ENCODE measurements at places on chromosomes 7 and 10.

- DNase-seq: no peak
These were observed 882.6 kb downstream of the GRM8 start for GRCh38 chr7:126370038-126370668.

DNA sequence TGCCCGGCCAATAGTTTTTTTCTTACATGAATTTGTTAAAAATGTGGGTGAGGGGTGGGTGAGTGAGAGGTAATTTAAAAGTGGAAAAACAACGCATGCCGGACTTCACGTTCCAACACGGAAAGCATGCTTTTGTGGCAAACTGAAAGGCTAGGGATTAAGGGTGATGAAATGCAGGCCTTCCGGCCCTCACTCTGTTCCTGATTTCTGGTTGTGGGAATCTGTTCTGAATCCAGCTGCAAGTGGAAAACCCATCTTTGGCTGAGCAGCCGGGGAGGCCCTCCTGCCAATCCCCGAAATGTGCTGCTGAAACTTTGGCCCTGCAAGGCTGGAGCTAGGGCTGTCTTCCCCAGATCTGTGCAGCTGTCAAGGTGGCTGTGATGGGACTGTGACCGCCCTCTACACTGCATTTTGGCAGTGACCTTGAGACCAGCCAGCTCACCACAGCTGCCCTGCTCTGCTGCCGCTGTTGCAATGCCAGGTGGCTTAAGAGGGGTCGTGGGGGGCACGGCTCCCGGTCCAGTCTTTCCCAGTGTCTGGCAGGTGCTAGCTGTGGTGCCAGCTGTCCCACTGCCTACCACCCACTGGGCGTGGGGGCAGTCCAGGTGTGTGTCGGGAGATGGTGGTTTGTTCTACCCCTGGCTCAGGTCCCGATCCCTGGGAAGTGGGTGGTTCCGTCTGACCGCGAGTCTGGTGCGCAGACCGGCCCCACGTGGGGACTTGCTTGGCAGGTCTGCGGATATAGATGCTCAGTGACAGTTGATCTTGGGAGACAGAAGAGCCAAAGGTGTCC is 39.0 kb downstream of the TET1 start:
- DNase-seq: no peak

DNA sequence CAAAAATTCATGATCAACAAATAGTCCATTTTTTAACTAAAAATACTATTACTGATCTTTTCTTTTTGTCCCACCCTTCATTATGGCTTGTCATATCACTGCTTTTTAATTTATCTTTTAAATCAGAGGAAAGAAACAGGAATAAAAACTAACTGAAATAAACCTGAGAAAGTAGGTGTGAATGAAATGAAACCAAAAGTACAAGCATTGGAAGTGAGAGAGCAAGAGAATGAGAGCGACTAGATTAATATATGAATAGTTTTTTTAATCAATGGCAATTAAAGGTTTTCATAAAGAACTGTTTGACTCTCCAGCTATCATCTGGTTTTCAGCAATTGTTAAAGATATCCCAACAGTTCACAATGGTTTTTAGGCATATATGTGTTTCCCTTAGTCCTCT is 137.8 kb downstream of the SPAG6 start:
- DNase-seq: no peak

- no peak for DNase-seq
These were observed 65.8 kb upstream of the LAMB4 start for GRCh38 chr7:108196004-108196403.

GRCh38 chr10:68047122-68047521 is 28.0 kb downstream of the HERC4 start:
- no peak for DNase-seq

DNA sequence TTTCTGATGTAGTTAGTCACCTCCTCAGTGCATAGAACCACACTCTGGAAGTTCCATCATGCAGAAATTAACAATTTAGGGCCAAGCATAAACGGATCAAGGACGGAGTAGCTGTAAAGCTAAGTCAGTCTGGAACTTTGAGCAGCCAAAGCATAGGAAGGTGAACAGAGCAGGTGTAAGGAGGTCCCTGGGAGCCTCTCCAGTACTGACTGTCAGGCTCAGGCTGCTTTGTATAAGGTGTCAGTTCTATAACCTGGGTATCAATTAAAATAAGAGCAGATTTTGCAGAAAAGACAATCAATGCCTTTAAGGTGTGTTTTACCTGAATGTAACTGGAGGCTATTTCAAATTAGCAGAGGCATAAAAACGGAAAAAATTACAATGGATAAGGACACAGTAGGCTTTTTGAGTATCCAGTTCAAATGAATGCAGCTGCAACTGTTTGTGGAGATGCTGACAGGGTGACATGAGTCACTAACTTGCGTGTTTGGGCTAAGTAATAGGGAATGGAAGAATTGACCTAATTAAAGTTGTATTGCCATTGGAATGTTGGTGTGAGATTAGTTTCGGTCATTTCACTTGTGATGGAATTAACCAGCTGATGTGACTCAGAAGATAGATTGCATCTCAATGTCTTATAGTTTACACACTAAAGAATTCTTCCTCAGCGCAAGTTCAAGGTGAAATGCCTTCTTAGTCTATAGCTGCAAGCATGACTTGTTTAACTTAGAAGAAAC is 417.9 kb upstream of the CNTNAP2 start:
- DNase-seq: no peak

GRCh38 chr10:81728692-81729091 is 146.3 kb upstream of the NRG3 start:
- DNase-seq: no peak

- no peak for DNase-seq
These were observed 200.6 kb upstream of the COBL start for GRCh38 chr7:51517187-51517586.

DNA sequence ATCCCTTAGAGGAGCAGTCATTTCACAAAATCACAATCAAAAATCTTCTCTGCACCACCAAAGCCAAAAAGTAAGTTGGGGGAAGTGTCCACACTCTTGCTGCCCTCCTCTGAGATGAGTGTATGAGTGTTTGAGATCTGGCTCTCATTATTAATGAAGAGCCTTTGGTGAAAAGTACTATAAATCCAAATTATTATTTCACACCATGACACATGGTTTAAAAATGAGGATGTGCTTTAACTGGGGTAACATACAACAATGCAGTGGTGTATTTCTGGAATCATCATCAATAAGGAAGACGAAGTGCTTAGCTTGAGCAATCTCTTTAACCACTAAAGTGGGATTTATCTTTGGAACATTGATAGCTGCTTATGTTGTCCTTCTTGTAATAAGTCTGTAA is 114.2 kb upstream of the ADAM12 start:
- no peak for DNase-seq

DNA sequence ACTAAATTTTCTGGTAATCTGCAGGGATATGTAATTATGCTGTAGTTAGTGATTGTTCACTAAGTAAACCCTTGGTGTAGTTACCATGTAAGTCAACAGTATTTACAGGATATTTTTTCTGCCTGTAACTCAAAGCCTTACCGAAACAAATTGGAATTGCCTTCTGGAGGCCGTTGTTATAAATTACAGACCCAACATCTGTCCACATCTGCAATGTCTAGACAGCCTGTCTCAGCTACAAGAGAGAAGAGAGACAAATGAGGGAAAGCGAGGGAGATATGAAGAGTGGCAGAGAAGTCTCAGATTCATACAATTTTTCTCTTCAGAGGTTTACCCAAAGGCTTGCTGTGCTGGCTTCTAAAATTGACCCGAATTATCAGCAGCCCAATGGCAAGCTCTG is 23.7 kb upstream of the BTRC start:
- DNase-seq: no peak

GRCh38 chr7:82343716-82344115 is 99.9 kb downstream of the CACNA2D1 start:
- DNase-seq: no peak

GRCh38 chr7:68166525-68166924 is 1169.9 kb downstream of the TYW1 start:
- DNase-seq: no peak

GRCh38 chr10:131041441-131041840 is 270.1 kb downstream of the TCERG1L start:
- DNase-seq: no peak

DNA sequence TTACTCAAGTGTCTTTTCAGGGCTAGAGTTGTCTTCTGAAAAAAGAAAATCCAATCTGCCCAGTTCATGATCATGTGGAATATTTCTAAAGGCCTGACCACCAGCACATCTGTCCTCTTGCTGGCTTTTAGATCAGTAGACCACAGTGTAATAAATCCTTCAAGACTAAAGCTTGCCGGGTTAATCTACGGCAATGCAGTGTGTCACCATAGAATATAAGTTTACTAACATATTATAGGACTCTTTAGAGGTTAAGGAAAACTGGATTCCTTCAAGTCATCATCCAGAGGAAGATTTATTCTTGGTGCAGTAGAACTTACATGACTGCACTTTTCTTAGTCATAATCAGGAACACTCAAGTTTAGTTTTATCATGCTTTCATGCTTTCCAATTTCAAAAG is 349.5 kb downstream of the SEMA3D start:
- DNase-seq: no peak

GRCh38 chr10:1211844-1212570 is 155.8 kb downstream of the WDR37 start:
- DNase-seq: no peak

DNA sequence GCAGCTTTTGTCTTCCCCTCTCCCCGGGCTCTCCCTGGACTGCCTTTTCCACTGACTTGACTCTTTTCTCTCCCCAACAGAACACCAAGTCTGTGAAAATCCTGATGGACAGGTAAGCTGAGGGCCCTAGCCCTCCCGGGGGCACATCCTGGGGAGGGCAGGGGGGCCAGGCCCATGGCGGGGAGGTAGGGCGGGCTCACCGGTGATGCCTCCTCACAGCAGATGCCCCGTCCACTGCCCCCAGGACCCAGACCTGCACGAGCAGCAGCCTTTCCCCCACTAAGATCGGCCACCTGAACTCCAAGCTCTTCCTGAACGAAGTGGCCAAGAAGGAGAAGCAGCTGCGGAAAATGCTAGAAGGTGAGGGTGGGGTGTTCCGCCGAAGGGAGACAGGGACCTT is 11.7 kb downstream of the TRIM8 start:
- no peak for DNase-seq

Measured in stimulated activated naive CD8-positive, alpha-beta T cell treated with anti-CD3 and anti-CD28 coated beads, Interleukin-15, amount 100 ng/mL, for 72 hours (primary cell).